ENCODE measurements at places on chromosomes 6 and 20.

DNA sequence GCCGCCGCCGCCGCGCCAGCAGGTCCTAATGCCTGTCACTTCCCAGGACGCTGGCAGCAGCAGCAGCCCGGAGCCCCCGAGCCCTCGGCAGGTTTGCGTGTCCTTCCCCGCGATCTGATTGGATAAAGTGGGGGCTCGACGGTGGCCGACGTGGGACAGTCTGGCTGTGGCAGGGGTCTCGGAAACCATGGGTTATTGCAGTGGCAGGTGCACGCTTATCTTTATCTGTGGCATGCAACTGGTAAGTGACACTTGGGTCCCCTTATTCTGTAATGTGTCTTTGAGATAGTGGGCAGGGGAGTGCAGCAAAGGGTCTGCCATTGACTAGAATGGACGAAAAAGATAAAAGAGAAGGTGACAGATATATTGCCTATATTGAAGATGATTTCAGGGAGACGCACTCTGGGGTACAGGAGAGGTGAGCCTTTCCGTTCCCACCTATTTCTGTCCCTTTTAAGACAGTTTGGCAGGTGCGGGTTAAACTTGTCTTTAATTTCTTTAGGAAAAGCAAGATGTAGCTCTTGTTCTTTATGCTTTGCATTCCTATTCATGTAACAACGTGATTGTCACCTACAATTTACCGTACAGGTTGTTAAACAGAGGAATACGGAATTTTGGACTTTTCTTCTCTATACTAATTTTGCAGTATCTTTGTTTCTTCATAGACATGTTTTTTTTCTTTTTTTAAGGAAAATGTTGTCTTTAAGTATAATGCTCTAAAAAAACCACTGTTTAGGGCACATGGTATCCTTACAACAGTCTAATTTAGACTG is 535 bp downstream of the NKAIN2 start:
- DNase-seq = no peak

- no peak for DNase-seq
These were observed 134.4 kb downstream of the LRRC1 start for GRCh38 chr6:53929041-53929820.

DNA sequence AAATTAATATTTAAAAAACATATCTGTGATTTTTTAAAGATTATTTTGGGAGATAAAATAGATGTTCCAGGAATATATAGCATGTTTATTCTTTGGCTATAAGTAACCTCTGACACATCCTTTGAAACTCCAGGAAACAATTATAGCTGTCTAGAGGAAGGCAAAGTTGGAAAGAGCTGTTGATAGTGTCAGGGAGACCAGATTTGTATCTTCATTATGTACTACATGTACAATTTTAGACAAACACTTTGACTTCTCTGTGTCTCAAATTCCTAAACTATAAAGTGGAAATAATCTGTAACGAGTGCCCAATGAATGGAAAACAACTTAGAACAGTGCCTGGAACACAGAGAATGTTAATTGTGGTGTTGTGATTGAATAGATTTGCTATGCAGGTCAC is 25.6 kb upstream of the ADGRG6 start:
- no peak for DNase-seq

- DNase-seq = no peak
These were observed 100.8 kb downstream of the HIVEP2 start for GRCh38 chr6:142844065-142844755.

DNA sequence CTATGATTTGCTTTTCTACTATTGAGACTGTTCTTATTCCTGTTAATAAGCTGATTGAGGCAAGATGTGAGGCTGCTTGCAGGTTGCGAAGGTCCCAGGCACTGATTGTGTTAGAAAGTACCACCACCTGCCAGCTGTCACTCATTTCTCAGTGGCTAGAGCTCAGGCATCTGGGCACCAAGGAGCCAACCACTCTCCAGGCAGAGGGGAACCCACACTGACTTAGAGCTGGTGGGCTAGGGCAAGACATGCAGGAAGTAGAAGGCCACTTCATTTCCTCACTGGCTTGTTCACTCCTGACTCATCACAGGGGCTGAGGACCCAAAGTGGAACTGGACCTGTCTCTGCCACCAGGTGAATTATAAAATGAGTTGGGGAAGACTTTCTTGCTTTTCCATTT is 7.8 kb upstream of the DLL1 start:
- DNase-seq = no peak

GRCh38 chr20:48787861-48788375 is 39.9 kb downstream of the PREX1 start:
- DNase-seq = no peak

GRCh38 chr6:34656378-34657036 is 40.1 kb downstream of the ILRUN start:
- peak; percentile 58 for DNase-seq

DNA sequence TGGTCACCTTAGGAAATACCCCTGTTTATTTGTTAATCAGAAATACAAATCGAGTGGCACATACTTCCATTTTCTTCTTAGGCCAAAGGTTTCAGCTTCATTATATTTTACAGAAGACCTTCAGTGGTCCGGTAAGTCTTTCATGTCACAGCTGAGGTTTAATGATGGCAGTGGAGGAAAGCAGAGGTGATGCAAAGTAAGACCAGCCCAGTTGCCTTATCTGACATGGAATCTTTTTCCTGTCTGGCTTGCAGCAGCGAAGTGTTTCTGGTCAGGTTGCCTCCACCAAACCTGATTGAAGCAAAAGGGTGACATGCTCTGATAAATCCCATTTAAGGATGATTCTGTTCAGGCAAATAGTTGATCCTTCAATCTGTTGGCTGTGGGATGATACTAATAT is 100.0 kb downstream of the PRDM1 start:
- peak; percentile 32 for DNase-seq

GRCh38 chr6:143746202-143747119 is 68.7 kb downstream of the PHACTR2 start:
- DNase-seq = no peak

DNA sequence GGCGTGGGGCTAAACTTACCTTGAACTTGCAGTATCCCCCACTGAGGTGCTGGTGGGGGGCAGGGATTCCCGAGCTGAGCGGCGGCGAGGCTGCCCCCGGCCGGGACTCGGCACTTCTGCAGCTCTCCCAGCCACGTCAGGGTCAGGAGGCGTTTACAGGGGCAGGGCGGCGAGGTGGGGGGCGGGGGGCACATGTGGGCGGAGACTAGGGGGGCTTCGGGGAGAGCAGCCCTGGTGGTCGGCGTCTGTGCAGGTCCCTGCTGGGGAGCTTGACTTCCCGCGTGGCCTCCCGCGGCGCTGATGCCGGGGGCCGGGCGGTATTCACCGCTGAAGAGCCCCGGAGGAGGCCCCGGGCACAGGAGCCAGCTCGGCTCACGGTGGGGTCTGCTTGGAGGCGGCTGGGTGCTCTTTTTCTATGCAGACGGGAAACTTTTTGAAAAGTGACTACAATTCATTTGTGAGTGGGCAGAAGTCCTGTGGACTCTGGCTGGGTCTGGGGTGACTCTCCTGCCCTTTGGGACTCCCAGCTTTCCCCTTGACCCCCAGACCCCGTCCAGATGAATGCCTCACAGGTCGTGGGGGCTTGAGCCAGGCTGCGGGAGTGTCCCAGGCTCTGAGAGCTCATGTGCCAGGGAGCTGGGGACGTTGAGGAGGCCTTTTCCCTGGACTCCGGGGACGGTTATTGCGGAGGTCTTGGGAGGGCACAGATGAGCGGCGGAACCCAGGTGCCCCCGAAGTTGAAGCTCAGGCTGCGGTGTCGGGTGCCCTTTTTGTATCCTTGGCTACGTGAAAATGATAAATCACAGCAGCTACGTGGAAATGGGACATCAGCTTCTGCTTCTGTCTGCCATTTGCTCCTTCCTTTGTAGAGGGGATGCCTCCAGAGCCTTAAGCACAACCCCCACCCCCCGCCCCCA is 75.9 kb upstream of the GATA5 start:
- DNase-seq = no peak

- DNase-seq = no peak
These were observed 722 bp upstream of the TMEM14B start for GRCh38 chr6:10746915-10747250.

GRCh38 chr20:19974630-19975435 is 42.3 kb upstream of the NAA20 start:
- no peak for DNase-seq

DNA sequence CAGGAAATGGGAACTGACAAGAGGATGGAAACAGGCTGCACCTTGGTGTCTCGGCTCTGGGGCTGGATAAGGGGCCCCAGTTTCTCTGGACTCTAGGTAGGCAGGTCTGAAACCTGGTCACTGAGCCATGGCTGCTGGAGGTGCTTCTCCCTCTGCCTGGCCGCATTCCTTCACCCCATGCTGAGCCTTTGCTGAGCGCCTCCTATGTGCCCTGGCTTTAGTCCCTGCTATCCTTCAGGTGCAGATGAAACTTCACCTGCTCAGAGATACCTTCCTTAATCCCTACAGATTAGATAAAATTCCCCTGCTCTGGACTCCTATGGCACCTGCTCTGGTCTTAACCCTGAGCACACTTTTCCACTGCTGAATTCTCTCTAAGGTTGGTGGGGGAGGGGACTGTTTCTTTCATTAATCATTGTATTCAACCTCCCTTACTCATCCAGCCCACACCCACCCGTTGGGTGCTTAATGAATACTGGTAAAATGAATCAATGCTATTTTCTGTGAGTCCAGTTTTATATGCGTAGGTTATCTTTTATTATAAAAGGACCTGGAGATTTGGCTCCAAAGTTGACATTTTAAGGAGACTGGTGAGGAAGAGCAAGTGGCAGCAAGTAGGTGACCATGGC is 19.3 kb downstream of the MYLK4 start:
- no peak for DNase-seq

- DNase-seq = no peak
These were observed 3.0 kb upstream of the SDCBP2 start for GRCh38 chr20:1331801-1332453.

GRCh38 chr6:29509711-29510110 is 22.0 kb upstream of the MAS1L start:
- DNase-seq = no peak

- DNase-seq = no peak
These were observed 66.7 kb upstream of the FYN start for GRCh38 chr6:111939902-111940301.

DNA sequence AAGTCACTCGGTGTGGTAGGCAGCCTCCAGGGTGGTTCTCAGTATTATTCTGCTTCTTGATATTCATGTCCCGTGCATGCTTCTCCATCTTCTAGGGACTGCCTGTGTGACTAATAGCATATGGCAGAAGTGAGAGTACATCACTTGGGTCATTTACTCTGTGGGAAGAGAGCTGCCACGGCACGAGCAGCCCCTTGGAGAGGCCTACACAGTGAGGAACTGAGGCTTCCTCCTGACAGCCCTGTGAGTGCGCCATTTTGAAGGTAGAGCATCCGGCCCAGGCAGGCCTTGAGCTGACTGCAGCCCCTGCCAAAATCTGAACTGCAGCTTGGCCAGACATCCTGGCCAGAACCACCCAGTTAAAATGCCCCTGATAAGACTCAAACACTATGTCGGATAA is 17.3 kb upstream of the MCUR1 start:
- DNase-seq = peak; percentile 9

DNA sequence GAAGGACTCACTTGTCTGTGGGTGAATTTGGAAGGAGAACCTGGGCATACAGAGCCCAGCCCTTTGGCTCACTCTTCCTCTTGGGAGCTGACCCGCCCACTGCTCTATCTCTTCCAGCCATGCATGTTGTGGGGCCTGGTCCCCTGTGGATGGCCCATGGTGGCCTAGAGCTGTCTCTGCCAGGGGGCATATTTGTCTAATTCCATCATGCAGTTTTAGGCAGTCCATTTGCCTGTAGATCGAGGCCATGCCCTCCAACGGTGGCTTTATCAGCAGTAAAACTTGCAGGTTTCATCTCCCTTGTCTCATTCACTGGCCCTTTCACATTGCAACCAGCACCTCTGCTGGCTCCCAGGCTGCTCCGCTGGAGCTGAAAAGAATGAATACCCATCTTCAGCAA is 12.9 kb upstream of the EZR start:
- no peak for DNase-seq

- no peak for DNase-seq
These were observed 111.0 kb upstream of the RALGAPA2 start for GRCh38 chr20:20823476-20823881.

DNA sequence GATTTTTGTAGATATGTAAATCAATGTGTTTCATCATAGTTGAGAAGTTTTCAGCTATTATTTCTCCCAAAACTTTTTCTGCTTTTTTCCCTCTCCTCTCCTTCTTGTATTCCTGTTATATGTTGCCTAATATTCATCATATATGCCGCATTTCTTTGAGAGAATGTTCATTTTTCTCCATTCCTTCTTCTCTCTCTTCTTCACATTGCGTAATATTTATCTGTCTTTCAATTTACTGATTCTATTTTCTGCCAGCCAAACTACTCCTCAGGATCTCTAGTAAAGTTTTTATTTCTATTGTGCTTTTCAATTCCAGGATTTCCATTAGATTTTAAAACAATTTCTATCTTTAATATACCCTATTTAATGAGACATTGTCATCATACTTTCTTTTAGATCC is 896.8 kb downstream of the EPHA7 start:
- DNase-seq = no peak

Measured in CD4-positive, alpha-beta T cell treated with Interleukin-17A for 1 hour (primary cell).